B cell (primary cell): ENCODE measurements at places on chromosomes 6 and 20. TPM values are rescaled to one million over a fixed set of nuclear protein-coding genes. Genes with fewer than 3 reads are reported as not detected.

GRCh38 chr20:63544958-63545516 lies 2.5 kb downstream of the SRMS start:
- peaks cover 44% of the 10 kb centered on the region for H3K4me1 ChIP-seq
- no peak overlapping the region for H3K4me3 ChIP-seq
- no peaks in the 10 kb centered on the region for H3K36me3 ChIP-seq
- H3K27ac ChIP-seq: no peak overlapping the region
- DNase-seq: no peak

DNA sequence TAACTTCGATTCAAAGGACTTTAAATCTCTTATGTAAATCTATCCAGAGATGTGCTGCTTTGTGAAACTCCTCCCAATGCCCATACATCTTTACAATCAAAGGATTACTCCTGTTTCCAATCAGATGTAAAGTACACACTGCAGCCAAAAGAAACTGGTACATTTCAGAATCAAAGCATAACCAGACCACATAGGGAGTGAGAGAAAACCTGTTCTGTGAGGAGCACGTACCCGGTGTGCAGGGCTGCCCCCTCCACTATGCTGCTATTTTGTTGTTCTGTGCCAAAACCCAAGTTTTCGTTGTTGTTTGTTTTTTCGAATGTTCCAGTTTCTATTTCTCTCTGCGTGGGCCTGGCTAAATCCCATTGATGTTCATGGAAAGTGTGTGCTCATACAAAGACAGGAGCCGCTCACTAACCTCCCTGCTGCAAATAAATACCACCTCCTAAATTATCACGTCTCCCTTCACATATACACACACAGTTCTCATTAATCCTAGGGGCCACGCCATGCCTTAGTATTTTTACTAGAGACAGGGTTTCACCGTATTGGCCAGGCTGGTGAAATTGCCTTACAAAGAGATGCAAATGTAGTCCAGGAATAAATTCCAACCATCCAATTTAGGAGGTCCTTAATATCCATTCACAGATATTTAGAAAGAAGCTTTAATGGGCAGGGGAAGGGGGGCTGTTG lies 52.9 kb downstream of the ATP9A start:
- no peak overlapping the region for H3K4me3 ChIP-seq
- no peak overlapping the region for H3K27ac ChIP-seq
- no peaks in the 10 kb centered on the region for H3K27me3 ChIP-seq
- no peak for DNase-seq

Gene ADNP
- 92.7 and 94.8 TPM in 2 replicates for total RNA-seq

Gene LY6G6D
- total RNA-seq: not detected in 2 replicates

Gene FAM217A
- total RNA-seq: not detected in 2 replicates

- no peak for DNase-seq
- no peaks in the 10 kb centered on the region for H3K27me3 ChIP-seq
- no peak overlapping the region for H3K27ac ChIP-seq
- H3K4me1 ChIP-seq: no peaks in the 10 kb centered on the region
- H3K36me3 ChIP-seq: no peaks in the 10 kb centered on the region
Measured at GRCh38 chr20:47944682-47945081, 159.4 kb upstream of the SULF2 start.

DNA sequence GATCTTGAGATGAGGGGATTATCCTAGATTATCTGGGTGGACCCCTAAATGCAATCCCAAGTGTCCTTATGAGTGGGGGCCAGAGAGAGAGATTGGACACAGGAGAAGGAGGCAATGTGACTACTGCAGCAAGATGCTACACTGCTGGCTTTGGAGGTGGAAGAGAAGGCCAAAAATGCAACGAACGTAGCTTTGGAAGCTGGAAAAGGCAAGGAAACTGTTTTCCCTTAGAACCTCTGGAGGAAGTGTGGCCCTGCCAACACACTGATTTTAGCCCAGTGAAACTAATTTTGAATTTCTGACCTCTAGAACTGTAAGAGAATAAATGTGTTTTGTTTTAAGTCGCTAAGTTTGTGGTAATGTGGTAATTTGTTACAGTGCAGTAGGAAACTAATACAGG lies 15.7 kb downstream of the PPARD start:
- H3K4me1 ChIP-seq: no peaks in the 10 kb centered on the region
- H3K36me3 ChIP-seq: peaks cover 2% of the 10 kb centered on the region
- no peaks in the 10 kb centered on the region for H3K27me3 ChIP-seq
- H3K27ac ChIP-seq: no peak overlapping the region

DNA sequence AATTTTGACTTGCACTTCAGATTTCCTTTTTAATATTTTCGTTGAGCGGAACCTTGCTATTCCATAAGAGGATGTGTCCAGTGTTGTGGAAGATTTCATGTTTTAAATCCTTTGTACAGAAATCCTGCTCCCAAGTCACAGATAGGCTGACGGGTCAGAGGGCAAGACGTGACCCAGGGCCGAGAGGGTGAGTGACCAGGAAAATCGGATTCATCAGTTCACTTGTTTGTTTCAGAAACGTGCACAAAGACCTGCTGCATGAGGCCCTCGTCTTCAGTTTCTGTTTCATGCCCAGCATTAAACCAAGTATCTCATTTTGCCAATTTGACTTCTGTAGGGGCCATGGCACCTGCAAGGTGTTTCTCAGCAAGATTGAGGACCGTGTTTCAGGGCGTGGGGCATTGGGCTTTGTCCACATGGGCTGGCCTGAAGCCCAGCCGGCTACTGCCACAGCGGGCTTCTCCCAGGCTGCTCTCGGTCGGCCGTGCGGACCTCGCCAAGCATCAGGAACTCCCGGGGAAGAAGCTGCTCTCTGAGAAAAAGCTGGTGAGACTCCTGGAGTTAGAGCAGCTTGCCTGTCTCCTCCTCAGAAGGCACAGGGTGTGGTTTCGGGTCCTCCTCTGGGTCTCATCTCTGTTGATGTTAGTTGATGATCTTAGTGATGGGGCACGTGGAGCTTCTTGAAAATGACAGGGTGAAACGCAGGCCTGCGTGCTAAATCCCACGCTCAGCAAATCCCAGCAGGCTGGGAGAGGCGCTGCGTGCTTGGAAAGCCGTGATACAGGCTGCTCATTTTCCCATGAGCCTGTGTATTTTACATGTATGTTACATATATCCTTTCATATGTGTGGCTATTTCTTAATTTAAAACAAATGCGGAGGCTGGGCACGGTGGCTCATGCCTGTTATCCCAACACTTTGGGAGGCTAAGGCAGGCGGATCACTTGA lies 10.5 kb downstream of the MTG2 start:
- H3K27ac ChIP-seq: no peak overlapping the region
- no peak overlapping the region for H3K4me3 ChIP-seq
- no peaks in the 10 kb centered on the region for H3K27me3 ChIP-seq
- DNase-seq: no peak

GRCh38 chr6:7433121-7433617 lies 43.6 kb downstream of the RIOK1 start:
- H3K36me3 ChIP-seq: no peaks in the 10 kb centered on the region
- no peaks in the 10 kb centered on the region for H3K27me3 ChIP-seq
- no peak overlapping the region for H3K4me3 ChIP-seq
- no peak overlapping the region for H3K27ac ChIP-seq
- no peaks in the 10 kb centered on the region for H3K4me1 ChIP-seq
- no peak for DNase-seq

Gene DEF6
- 105 and 116 TPM in 2 replicates for total RNA-seq

GRCh38 chr6:152309648-152310047 lies 327.5 kb downstream of the SYNE1 start:
- H3K4me3 ChIP-seq: no peak overlapping the region
- no peaks in the 10 kb centered on the region for H3K4me1 ChIP-seq
- no peak overlapping the region for H3K27ac ChIP-seq
